T-helper 2 cell treated with Interferon-gamma antibody and Interleukin-4, amounts not matched to agents 5 μg/mL and 100 μg/mL, for 36 hours (primary cell): ENCODE measurements at places on chromosomes 4 and X.

DNA sequence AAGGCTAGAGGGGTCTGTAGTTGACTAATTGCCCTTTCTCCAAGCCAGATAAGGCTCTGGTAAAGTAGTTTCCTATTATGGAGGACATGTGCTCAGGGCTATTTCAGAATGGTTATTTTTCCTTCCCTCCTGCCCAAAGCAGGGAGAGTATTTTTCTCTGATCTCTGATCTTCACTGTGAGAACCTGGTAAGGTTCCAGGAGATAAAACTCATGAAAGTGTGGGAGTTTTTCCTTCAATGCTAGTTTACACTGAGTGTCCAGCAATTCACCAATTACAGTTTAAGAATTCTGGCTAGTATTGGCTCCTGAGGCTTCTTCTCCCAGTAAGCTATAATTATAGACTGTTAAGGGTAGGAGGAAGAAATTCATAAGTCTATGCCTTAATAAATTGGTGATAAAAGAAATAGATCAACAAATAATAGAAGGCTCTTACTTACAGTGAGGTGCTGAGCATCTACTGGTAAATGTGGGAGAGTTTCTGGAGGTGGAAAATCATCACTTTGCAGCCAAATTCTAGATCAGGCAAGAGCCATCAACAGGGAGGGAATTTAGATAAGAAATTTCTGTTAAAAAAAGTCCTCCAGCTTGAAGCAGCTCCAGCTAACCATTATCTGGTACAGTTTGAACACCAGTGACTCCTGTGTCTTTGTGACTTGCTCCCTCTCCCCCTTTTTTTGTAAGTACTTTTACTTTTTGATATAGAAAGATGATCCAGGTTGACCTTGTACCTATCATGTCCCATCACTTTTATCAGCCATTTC, 30.9 kb downstream of the CASP6 start:
- H3K4me3 ChIP-seq: no peak overlapping the region
- no peaks in the 10 kb centered on the region for H3K27me3 ChIP-seq
- no peak for DNase-seq
- H3K36me3 ChIP-seq: peaks cover 38% of the 10 kb centered on the region
- H3K4me1 ChIP-seq: peaks cover under 1% of the 10 kb centered on the region
- no peak overlapping the region for H3K27ac ChIP-seq

GRCh38 chrX:115233497-115234455, at the start of gene LRCH2:
Gene LRCH2, minus strand, starts transcription at chrX:115234096. Its CDS starts 55 bp downstream, at chrX:115234041.
- H3K4me3 ChIP-seq: no peak within 1 kb of the TSS
- H3K36me3 ChIP-seq: no peaks in the 10 kb centered on the region
- H3K27ac ChIP-seq: no peak within 1 kb of the TSS
- H3K4me1 ChIP-seq: no peaks in the 10 kb centered on the region

GRCh38 chrX:15204130-15204751, 65.6 kb downstream of the ASB9 start:
- no peak for DNase-seq
- peak overlapping the region; percentile 70 for H3K27ac ChIP-seq
- peaks cover 2% of the 10 kb centered on the region for H3K36me3 ChIP-seq

DNA sequence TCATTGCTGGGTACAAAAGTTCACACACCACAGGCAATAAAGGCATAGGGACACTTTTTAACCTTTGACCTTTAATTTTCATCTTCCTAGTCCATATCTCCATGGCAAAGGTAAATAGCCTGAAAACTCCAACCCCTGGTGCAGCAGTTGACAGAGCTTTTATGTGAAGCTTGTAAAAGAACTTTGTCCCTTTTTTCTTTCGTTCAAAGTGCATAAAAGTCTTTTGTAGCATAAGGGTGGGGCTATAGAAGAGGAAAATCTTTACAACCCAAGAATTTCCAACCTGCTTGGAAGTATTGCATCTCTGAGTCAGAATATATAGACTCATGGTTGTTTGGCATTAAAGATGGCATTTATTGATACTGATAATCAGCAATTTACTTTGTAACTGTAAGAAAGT, 20.4 kb downstream of the POF1B start:
- no peak for DNase-seq
- H3K4me3 ChIP-seq: no peak overlapping the region
- H3K27me3 ChIP-seq: no peaks in the 10 kb centered on the region
- H3K4me1 ChIP-seq: no peaks in the 10 kb centered on the region

- no peaks in the 10 kb centered on the region for H3K36me3 ChIP-seq
- no peak overlapping the region for H3K4me3 ChIP-seq
- H3K4me1 ChIP-seq: no peaks in the 10 kb centered on the region
- no peak for DNase-seq
- no peaks in the 10 kb centered on the region for H3K27me3 ChIP-seq
These were observed 57.0 kb upstream of the GRPEL1 start for GRCh38 chr4:7124689-7125442.

GRCh38 chr4:22607382-22607781, 85.4 kb upstream of the GBA3 start:
- no peaks in the 10 kb centered on the region for H3K27me3 ChIP-seq
- peaks cover 41% of the 10 kb centered on the region for H3K4me1 ChIP-seq
- peak overlapping the region; percentile 17 for H3K4me3 ChIP-seq
- DNase-seq: peak; percentile 51

GRCh38 chr4:118112117-118113046, 78.1 kb downstream of the NDST3 start:
- H3K4me1 ChIP-seq: peaks cover 15% of the 10 kb centered on the region
- no peak overlapping the region for H3K27ac ChIP-seq
- DNase-seq: no peak
- no peak overlapping the region for H3K4me3 ChIP-seq
- peaks cover 7% of the 10 kb centered on the region for H3K36me3 ChIP-seq

- no peaks in the 10 kb centered on the region for H3K36me3 ChIP-seq
- no peaks in the 10 kb centered on the region for H3K27me3 ChIP-seq
- H3K4me1 ChIP-seq: no peaks in the 10 kb centered on the region
- DNase-seq: no peak
- H3K4me3 ChIP-seq: no peak overlapping the region
These were observed 939.7 kb upstream of the LCORL start for GRCh38 chr4:18961266-18961665.

DNA sequence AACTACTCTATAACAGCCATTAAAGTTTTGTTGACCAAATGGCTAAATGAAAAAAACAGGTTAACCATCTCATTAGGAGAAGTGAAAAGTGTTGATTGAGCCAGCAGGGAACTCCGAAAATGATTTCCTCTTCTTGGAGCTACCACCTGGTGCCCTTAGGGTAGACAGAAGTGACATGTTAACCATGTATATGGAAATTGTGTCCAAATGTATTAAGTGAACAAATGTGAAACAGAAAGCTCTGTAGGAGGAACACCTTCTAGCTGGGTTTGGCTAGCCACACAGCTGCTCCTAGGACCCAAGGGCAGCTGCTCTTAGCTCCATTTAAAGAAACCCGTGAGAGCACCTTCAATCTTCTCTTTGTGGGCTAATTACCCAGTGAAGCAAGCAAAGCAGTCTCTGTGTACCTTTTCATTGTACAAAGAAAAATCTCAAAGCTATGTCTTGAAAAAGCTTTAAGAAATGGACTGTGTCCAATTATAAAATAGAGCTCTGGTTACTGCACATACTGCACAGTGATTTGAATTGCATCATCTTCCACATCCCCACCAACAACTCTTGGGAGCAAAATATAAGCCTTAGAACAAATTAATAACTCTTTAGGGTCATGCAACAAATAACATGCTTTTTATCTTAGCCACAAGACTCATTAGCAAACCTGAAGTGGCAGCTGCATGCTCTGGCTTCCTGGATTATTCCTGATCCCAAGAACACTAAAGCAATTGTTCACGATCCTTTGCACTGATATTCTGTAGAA, 59.2 kb upstream of the PARM1 start:
- H3K4me3 ChIP-seq: no peak overlapping the region
- DNase-seq: no peak
- H3K27me3 ChIP-seq: no peaks in the 10 kb centered on the region
- H3K4me1 ChIP-seq: no peaks in the 10 kb centered on the region
- no peak overlapping the region for H3K27ac ChIP-seq

DNA sequence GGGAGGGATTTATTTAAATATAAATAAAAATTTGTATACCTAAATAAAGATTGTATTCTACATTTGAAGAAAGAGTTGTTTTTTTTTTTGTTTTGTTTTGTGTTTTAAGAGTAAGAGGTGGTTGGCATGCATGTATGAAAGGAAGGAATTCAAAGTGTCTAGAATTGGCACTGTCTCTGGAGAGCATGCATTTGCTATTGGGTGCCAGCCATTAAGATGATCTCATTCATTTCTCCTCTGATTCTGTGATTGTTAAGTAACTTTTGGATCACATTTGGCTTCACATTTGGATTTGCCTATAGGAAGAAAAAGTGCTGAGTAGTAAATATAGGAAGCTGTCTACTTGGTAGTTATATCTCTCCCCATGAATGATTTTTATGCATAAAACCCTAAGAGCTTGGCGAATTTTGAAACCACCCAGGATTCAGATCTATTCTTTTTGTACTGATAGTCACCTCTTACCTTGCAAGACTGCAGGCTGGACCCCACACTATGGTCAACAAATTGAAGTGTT, 7.8 kb upstream of the BOD1L1 start:
- DNase-seq: no peak
- H3K4me3 ChIP-seq: no peak overlapping the region
- H3K36me3 ChIP-seq: no peaks in the 10 kb centered on the region
- no peak overlapping the region for H3K27ac ChIP-seq

DNA sequence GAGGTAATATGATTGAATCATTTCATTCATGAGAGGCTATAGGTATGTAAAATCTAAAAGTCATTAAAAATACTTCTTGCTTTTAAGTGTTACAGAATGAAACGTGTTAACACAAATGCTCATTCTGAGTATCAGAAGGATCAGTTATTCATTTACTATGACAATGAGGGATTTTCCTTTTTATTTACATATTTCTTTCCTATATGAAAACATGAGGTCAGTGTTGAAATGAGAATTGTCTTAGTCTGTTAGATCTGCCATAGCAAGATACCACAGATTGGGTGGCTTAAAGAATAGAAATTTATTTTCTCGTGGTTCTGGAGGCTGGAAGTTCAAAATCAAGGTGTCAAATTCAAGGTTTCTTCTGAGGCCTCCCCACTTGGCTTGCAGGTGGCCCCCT, 181.2 kb downstream of the ARHGAP10 start:
- H3K27ac ChIP-seq: no peak overlapping the region
- peaks cover 6% of the 10 kb centered on the region for H3K4me1 ChIP-seq
- H3K27me3 ChIP-seq: no peaks in the 10 kb centered on the region

GRCh38 chrX:10828036-10828435, 207.7 kb upstream of the MID1 start:
- H3K36me3 ChIP-seq: no peaks in the 10 kb centered on the region
- DNase-seq: no peak
- H3K4me1 ChIP-seq: no peaks in the 10 kb centered on the region
- no peak overlapping the region for H3K27ac ChIP-seq

- DNase-seq: no peak
- H3K27ac ChIP-seq: no peak overlapping the region
- no peaks in the 10 kb centered on the region for H3K36me3 ChIP-seq
- peaks cover 5% of the 10 kb centered on the region for H3K4me1 ChIP-seq
These were observed 5.6 kb upstream of the PKD2 start for GRCh38 chr4:88001871-88002270.
